ENCODE measurements at places on chromosomes 12 and 14. TPM values are rescaled to one million over a fixed set of nuclear protein-coding genes. Genes with fewer than 3 reads are reported as not detected.
A peak's percentile ranks its signal among the peaks of the same experiment; 100 is the strongest.

GRCh38 chr12:228846-229200 lies 14.9 kb upstream of the SLC6A12 start:
- no peaks in the 10 kb centered on the region for H3K4me1 ChIP-seq
- no peak overlapping the region for H3K27ac ChIP-seq
- DNase-seq = no peak

DNA sequence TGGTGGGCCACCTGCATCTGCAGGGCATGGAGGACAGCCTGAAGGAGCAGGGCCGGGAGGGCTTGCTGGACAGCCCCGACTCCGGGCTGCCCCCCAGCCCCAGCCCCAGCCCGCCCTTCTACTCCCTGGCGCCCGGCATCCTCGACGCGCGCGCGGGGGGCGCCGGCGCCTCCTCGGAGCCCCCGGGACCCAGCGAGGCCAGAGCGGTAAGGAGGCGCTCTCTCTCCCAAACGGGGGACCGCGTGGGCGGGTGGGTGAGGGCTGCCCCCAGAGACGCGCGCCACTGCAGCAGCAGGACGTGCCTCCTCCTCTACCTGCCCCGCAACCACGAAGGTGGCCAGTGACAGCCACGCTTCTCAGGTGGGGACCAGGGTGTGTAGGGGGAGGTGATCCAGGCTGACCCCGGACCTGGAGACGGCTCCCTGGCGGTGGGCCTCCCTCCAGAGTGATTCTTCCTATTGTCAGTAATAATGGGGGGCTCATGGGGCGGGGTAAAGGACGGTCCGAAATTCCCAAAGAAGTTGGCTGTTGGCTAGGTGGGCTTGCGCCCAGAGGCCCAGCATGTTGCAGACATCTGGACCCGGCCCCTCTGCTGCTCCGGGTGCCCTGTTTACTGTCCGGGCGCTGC lies 652 bp downstream of the RFLNA start:
- no peak for DNase-seq
- no peaks in the 10 kb centered on the region for H3K27me3 ChIP-seq
- no peak overlapping the region for H3K27ac ChIP-seq
- H3K4me1 ChIP-seq = no peaks in the 10 kb centered on the region
- no peaks in the 10 kb centered on the region for H3K36me3 ChIP-seq

Gene DEPDC4
- total RNA-seq = 3.4 TPM

DNA sequence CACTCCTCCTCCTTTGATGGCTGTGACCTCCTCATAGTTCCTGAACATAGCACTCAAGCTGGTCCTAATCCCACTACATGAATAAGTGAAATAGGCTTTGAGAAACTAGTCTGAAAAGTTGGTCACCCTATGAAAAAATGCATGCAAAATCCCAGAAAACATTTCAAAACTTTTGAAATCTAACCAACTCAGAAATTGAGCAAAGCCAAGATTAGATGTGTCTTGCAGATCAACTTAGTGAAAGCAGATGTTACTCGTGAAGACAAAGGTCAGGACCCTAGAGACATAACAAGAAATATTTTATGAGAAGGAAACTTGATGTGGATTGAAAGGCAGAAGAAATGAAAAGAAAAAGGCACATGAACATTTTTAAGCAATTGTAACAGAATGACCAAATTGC lies 63.3 kb downstream of the TSHR start:
- H3K27me3 ChIP-seq = no peaks in the 10 kb centered on the region
- H3K36me3 ChIP-seq = no peaks in the 10 kb centered on the region
- H3K4me3 ChIP-seq = no peak overlapping the region

DNA sequence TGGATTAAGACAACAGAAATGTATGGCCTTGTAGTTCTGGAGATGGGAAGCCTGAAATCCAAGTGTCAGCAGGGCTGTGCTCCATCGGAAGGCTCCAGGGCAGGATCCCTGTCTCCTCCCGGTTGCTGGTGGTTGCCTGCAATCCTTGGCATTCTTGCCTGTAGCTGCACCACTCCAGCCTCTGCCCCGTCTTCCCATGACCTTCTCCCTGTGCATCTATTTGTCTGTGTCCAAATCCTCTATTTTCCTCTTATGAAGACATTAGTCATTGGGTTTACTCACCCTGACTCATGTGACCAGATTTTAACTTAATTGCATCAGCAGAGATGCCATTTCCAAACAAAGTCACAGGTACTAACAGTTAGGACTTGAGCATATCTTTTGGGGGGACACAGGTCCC lies 15.1 kb downstream of the TUNAR start:
- no peak overlapping the region for H3K4me3 ChIP-seq
- peak; percentile 60 for DNase-seq
- no peaks in the 10 kb centered on the region for H3K36me3 ChIP-seq
- peaks cover 67% of the 10 kb centered on the region for H3K27me3 ChIP-seq
- H3K4me1 ChIP-seq = 0 out of 2 replicates have a peak, but pooled peaks cover 7% of the 10 kb centered on the region
- H3K27ac ChIP-seq = no peak overlapping the region
